Right lobe of liver (tissue), 6 donors: ENCODE measurements at places on chromosomes 7 and 10. TPM values are rescaled to one million over a fixed set of nuclear protein-coding genes. Genes with fewer than 3 reads are reported as not detected.
A peak's percentile ranks its signal among the peaks of the same experiment; 100 is the strongest.

GRCh38 chr10:28381903-28382347 is 79.1 kb upstream of the MPP7 start:
- DNase-seq, result peak; percentile 74

DNA sequence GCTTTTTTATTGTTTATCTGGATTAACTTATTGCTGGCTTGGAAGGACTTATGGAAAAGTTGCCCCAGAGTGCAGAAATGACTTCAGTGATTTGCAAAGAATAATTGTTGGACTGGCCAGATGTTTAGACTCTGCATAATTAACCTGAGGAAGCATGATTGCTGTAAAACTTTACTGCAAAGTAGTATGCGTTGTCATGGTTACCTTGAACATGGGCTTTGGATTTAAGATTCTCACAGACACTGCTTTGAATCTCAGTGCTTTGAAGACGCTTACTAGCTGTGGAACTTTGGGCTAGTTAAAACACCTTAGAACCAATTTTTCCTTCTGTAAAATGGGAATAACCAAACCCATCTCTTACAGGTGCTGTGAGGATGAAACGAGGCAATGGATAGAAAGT is 425.2 kb upstream of the GALNT17 start:
- DNase-seq, result no peak

- DNase-seq, result no peak
These were observed 45.3 kb downstream of the TACC2 start for GRCh38 chr10:122034149-122034756.

DNA sequence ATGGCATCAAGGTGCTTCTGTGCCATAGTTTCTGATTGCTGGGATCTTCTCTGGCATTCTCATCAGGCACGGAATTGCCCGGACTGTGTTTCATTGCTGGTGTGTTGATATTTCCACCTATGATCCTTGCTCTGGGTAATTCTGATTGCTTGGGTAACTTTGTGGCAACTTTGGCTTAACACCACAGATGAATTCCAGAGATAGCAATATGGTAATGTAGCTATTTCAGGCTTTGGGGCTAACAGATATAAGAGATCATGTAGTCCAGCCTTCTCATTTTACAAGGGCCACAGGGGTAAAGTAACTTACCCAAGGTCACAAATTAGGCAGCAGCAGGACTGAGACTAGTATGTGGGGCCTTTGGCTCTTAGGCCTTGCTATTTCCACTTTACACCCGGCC is 53.9 kb upstream of the PLPP4 start:
- no peak for DNase-seq

Gene HOXA9
- total RNA-seq, result 0.09 TPM

Gene NEBL
- total RNA-seq, result 1.6 TPM

DNA sequence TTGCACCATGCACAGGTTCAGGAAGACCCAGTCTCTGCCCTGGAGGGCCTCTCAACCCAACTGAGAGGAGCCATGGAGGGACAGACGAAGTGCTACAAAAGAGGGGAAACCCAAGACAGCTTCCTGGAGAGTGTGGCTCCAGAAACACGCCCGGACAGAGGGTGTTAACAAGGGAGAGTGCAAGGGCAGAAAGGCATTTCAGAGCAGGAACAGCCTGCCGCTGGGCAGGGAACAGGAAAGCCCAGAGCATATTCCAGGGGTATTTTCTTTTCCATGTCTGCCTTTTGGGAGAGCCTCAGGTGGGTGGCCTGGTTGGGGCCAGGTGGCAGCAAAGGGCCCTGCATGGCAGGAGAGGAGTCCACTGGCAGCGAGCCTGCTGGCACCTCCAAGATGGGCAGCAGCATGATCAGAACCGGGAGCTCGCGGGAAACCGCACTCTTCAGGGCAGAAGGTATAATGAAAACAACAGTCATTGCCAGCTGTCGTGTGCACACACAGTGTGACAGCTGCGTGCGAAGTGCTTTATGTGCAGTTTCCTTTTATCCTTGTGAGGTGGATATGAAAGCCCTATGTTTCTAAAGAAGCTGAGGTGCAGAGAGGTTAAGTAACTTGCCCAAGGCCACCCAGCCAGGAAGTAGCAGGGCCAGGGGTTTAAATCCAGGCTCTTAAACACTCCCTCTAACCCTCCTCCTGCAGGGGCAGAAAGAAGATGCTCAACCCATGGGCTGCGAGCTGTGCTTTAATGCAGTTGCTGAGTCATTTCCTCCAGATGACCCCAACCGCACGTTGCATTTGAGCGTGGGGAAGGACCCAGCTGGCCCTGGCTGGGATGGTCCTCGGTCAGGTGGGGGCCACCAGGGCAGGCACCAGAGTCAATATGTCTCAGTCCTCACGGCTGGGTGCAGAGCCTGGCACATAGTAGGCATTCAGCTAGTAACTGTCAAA is 128.6 kb downstream of the OAT start:
- peak; percentile 50 for DNase-seq

- DNase-seq, result no peak
These were observed 57.2 kb upstream of the PITRM1 start for GRCh38 chr10:3229815-3230214.
